ENCODE measurements at places on chromosomes 3 and 15.
A peak's percentile ranks its signal among the peaks of the same experiment; 100 is the strongest.

DNA sequence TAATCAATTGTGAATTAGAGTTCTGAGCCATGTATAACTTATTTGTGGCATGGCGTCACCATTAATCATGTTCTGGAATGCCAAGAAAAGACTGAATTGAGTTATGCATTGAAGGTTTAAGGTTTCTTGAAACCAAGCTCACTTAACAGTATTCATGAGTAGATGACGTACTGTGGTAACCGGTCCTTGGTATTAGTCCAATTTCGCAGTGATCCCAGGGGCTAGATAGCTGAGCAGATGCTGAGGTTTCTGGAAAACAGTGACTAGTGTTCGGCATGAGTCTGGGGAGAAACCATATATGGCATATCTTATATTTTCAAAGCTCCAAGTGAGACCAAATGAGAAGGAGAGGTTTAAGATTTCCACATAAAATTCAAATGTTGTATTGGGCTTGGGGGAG lies 218.3 kb upstream of the LYSMD4 start:
- DNase-seq, result no peak

- no peak for DNase-seq
Measured at GRCh38 chr3:119279101-119279554, 15.1 kb upstream of the ARHGAP31 start.

GRCh38 chr3:1406250-1406649 lies 313.4 kb downstream of the CNTN6 start:
- no peak for DNase-seq

GRCh38 chr3:143751643-143752178 lies 96.6 kb downstream of the SLC9A9 start:
- DNase-seq, result peak; percentile 29

- no peak for DNase-seq
Measured at GRCh38 chr15:25869701-25870100, 6.6 kb upstream of the ATP10A start.

DNA sequence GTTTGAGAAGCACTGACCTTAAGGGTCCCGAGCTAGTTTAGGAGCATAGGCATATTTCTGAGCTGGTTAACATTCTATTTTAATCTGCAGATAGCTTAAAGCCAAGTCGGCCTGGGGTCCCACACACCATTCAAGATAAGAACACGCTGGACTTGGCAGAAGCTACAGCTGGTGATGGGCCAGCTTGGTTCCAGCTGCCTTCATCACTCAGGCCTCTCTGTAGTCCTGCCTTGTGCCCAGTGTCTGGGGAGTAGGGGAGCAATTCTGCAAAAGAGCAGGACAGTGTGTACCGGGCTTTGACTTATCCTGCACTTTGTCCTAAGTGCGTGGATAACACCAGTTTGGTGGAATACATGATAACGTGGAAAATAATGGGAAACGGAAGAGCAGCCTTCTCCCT lies 164.5 kb downstream of the MEGF11 start:
- DNase-seq, result no peak

Data from CD4-positive, alpha-beta T cell treated with Interleukin-15 for 4 hours (primary cell).